ENCODE measurements at places on chromosomes 7 and 10.

- DNase-seq = no peak
These were observed 442.9 kb downstream of the AUTS2 start for GRCh38 chr7:70040970-70041766.

- DNase-seq = no peak
These were observed 119.6 kb downstream of the CHN2 start for GRCh38 chr7:29314148-29314547.

DNA sequence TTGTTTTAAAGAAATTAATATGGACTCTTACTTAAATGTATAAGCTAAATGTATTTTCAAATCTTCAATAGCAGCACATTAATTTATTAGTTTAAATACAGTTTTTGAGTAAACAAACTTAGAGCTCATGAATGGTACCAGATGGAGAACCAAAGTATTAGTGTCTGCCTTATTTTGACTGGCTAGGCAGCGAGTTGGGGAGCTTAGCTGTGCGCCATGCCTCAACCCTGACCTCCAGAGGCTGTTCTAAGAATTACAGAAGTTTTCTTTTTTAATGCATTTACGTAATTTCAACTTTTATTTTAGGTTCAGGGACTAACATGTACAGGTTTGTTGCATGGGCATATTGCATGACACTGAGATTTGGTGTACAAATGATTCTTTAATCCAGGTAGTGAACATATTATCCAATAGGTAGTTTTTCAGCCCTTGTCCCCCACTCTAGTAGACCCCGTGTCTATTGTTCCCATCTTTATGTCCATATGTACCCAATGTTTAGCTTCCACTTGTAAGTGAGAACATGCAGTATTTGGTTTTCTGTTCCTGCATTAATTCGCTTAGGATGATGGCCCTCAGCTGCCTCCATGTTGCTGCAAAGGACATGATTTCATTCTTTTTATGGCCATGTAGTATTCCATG lies 166.8 kb downstream of the IQUB start:
- DNase-seq = peak; percentile 28

DNA sequence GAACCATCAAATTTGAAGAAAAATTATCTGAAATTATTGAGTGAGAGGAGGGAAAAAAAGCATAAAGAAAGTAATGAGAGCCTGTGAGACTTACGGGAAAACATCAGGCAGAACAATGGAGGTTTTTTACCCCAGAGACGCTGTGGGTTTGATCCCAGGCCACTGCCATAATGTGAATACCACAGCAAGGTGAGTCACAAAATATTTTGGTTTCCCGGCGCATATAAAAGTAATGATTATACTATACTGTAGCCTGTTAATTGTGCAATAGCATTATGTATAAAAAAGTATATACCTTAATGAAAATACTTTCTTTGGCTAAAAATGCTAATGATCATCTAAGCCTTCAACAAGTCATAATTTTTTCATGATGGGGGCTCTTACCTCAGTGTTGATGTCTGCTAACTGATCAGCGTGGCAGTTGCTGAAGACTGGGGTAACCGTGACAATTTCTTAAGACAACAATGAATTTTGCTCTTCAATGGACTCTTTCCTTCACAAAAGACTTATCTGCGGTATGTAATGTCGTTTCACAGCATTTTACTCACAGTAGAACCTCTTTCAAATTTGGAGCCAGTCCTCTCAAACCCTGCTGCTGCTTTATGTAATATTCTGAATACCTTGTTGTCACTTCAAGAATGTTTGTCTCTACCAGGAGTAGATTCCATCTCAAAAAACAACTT lies 97.0 kb upstream of the FAM20C start:
- DNase-seq = no peak

GRCh38 chr7:143362131-143363015 lies at the start of gene FAM131B:
Gene FAM131B (minus strand): TSS chr7:143362713. CDS start chr7:143362603, 110 bp downstream.
- DNase-seq = no peak

DNA sequence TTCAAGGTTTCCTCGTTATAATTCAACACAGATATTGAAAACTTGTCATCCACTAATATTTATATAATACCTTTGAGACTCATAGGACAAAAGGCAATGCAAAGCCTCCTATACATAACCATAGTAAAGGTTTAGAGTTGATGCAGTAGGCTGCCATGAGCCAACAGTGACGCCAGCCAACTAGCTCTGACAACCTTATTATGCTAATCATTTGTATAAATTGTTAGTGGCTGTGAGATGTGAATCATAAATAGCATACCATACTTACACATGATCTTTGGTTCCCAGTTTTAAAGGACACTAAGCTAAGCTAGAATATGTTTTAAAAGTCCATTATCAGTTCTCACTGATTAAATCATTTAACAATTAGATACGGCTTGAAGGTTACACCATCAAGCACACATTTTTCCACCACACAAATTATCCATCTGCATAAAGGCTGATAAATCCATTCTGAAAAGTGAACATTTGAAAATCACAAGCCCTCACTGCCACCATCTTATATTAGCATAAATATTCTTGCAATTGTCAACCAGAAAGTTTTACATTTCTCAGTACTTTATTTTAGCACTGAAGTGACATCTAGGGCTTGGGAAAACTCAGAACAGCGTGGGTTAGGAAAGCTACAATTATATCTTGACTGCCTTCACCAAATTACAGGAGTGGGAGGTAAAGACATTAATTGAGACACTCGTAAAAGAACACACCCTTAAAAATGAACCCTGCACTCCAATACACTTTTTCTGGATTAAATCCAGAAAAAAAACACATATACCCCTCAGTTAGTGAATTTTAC lies 30.7 kb downstream of the COA1 start:
- no peak for DNase-seq

GRCh38 chr10:75672111-75672671 lies 240.8 kb downstream of the LRMDA start:
- DNase-seq = no peak

DNA sequence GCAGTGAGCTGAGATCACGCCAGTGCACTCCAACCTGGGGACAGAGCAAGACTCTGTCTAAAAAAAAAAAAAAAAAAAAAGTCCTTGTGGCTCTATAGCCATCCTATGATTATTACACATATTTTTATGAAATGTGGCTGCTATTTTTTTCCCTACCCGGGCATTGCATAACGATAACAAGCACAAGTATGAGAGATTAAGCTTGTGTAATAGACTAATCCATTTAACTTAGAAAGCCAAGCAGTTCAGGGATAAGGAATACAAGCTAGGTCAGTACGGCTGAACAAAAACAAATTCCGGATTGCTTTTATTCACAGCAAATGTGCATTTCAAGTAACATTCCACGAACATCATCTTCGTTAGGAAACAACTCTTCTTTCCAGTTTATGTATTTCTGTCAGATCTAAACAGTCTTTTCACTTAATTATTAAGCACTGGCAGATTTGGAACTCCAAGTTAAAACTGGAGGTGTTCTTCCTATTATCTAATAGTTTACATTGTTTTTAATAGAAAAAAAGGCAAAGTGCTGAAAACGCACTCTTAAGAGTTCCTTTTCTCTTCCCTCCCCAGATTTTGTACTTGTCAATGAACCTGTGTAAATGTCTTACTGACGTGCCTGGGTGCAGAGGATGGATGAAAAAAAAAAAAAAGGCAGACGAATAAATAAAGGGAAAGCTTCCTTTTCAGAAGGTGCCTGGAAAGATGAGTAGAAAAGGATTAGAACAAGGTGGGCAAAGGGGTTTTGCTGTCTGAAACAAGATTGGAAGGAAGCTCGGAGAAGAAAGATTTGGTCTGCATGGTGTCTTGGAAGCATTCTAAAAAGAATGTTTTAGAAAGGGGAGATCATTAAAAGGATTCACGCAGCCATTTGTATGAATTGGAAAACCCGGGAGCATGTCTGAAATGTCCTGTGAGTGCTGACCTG lies 81.1 kb downstream of the PRTFDC1 start:
- DNase-seq = no peak

Measured in HL-60 (cell line).